ENCODE measurements at places on chromosomes 3 and 15.

DNA sequence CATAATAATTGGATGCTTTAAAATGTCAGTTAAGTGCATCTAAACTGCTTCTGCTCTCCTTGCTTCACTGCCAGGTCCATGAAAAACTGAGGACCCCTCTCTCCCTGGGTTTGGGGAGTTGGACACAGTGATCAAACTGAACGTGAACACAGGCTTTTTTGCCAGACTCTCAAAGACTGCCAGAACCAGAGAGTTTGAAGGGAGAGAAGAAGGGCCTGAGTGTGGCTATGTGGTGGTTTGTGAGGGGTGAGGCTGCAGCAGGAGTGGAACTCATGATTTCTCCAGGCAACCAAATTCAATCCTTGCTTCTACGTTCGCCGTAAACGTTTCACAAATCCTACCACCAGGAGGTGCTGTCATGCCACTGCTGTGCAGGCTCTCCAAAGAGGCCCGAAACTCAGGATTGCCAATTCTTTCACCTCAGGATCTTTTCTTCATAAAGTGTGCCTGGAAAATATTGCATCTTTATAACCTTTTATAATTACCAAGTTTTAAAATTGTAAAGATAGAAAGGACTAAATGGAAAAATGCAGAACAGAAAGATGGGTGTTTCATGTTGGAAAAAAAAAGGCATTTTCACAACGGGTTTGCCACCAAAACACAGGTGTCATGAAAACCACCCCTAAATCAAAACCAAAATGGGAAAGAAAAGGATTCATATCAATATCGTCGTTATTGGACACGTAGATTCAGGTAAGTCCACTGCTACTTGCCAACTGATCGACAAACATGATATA is 19.7 kb downstream of the TM4SF4 start:
- DNase-seq = no peak

GRCh38 chr3:13653631-13654279 is 104.8 kb downstream of the FBLN2 start:
- no peak for DNase-seq

DNA sequence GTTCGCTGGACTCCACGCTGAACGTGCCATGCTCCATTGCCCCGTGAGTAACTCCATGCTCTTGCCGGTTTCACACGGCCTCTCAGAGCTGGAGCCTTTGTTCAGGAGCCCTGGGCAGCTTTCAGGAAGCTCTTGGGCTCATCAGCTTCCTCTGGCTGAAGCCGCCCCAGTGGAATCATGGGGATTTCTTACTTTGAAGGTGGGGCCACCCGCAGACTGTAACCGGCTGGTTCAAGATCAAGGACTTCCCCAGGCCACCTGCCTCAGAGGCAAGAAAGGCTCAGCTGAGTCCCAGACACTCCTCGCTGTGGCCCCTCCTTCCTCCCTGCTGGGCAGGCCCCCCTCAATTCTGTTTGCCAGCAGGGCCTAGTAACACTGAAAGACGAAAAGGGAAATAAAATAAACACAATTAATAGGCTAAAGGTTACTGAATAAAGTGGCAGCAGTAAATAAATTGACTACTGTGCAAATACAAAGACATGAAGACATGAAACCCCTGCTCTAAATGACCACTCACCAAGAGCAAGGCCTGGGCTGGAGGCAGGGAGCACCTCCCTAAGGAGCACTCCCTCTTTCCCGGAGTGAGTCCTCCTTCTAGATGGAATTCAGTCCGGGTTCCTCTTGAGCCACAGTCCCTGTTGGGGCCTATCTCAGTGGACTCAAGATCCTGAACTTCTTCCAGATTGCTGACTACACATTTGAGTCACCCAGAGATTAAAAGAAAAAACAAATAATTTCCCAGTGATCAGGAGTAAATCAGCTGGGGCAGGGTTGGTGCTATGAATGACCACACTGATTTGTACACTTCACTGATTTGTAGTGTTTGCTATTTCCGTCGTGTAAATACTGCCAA is 51.0 kb downstream of the ZDHHC19 start:
- DNase-seq = no peak

GRCh38 chr3:13465236-13465873 is 14.8 kb upstream of the HDAC11 start:
- DNase-seq = no peak

GRCh38 chr3:58340594-58341244 is 8.0 kb downstream of the PXK start:
- no peak for DNase-seq

GRCh38 chr3:143783851-143784370 is 64.4 kb downstream of the SLC9A9 start:
- no peak for DNase-seq

GRCh38 chr3:168191856-168192255 is 96.1 kb upstream of the GOLIM4 start:
- DNase-seq = no peak

- no peak for DNase-seq
Measured at GRCh38 chr3:132236701-132237651, 80.2 kb upstream of the ACP3 start.

Data from activated naive CD4-positive, alpha-beta T cell treated with anti-CD3 and anti-CD28 coated beads, Interleukin-2, amount 50 U/mL, for 72 hours (primary cell).